ENCODE measurements at places on chromosomes 6 and 20.

- DNase-seq = no peak
Measured at GRCh38 chr20:50317609-50318008, 127.0 kb downstream of the CEBPB start.

- DNase-seq = no peak
Measured at GRCh38 chr6:151025076-151025475, 159.6 kb downstream of the MTHFD1L start.

- DNase-seq = no peak
Measured at GRCh38 chr6:166955865-166956443, 396 bp downstream of the RNASET2 start.

DNA sequence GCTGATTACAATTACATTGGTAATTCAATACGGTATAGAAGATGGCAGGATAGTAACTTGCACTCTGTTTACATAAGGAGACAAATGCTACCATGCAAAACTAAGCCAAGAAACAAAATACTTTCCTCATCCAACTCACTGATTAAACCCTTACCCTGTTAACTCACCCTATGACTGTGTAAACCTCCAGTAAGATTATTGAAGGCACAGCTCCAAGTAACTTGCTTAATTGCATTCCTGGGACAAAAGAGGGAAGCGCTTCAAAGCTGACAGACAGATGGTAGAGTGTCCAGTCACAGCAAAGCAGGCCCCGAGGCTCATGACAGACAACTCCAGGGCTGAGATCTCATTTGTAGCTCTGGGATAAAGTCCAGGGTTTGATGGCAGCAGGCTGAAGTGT lies 6.9 kb upstream of the KIF16B start:
- no peak for DNase-seq

GRCh38 chr6:169752074-169752623 lies 727 bp downstream of the ERMARD start:
- DNase-seq = no peak

GRCh38 chr6:154239392-154239791 lies 117.2 kb downstream of the IPCEF1 start:
- no peak for DNase-seq

DNA sequence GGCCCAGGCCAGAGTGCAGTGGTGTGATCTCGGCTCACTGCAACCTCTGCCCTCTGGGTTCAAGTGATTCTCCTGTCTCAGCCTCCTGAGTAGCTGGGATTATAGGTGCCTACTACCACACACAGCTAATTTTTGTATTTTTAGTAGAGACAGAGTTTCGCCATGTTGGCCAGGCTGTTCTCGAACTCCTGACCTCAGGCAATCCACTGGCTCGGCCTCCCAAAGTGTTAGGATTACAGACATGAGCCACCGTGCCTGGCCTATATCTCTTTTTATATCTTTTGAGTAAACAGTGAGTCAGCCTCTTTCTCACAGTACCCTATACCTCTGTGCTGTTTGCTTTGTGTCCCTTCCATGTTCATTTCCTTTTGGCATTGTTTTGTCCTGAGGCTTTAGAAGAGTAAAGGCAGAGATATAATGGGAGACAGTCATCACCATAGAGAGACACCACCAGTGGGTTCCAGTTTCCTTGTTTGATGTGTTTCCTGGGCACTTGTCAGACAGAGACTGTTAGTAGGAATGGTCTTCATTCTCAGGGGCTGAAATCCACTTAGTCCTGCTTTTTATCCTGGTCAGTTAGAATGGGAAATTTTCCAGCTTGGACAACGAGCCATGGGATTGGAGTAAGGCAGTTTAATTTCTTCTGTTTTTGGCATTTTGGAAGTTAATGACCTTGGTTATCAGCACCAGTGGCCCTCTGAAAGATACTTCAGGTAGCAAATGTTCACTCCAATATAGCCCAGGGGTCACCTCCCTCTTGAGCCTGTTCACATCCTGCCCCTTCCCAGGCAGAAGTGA lies 32.2 kb upstream of the ASXL1 start:
- DNase-seq = no peak

Measured in cerebellar nuclear complex (tissue), 1 donor.